ENCODE measurements at places on chromosomes 16 and 17.

GRCh38 chr16:48498769-48499631, 111.0 kb downstream of the N4BP1 start:
- peak; percentile 97 for DNase-seq

GRCh38 chr17:27622986-27623385, 8.0 kb upstream of the LGALS9 start:
- DNase-seq, result no peak

DNA sequence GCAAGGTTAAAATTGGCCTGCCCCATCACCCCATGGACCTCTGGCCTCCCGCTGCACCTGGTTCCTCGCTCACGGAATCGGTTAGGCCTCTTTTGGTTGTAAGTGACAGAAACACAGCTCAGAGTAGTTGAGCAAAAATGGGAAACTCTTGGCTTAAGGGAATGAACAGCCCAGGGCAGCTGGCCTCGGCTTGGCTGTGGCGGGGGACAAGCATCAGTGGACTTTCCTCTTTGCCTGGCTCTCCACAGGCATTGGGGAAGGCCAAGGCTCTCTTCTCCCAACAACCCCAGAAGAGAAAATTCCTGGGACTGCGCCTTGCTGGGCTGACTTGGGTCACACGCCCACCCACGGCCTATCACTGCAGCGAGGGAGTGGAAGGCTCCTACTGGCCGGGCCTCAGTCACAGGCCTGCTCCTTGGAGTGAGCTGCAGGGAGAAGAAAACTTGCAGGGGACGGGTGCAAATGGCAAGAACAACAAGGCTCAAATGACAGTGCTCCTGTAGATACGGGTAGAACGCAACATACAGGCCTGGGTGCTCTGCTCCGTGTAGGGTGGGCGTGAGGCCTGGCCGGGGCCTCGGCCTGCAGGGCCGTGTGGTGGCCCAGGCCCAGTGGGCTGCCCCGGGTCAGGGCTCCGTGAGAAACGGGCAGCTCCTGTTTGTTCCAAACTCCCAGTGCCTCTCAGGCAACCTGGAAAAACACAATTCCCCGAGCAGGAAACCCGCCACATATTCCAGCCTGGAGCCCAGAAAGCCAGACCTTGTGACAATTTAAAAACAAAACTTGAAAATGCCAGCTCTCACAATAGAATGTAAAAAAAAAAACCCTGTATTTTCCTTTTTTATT, 25.0 kb upstream of the ATP2A3 start:
- DNase-seq, result no peak

GRCh38 chr17:8014558-8014850, 12.1 kb downstream of the GUCY2D start:
- no peak for DNase-seq

DNA sequence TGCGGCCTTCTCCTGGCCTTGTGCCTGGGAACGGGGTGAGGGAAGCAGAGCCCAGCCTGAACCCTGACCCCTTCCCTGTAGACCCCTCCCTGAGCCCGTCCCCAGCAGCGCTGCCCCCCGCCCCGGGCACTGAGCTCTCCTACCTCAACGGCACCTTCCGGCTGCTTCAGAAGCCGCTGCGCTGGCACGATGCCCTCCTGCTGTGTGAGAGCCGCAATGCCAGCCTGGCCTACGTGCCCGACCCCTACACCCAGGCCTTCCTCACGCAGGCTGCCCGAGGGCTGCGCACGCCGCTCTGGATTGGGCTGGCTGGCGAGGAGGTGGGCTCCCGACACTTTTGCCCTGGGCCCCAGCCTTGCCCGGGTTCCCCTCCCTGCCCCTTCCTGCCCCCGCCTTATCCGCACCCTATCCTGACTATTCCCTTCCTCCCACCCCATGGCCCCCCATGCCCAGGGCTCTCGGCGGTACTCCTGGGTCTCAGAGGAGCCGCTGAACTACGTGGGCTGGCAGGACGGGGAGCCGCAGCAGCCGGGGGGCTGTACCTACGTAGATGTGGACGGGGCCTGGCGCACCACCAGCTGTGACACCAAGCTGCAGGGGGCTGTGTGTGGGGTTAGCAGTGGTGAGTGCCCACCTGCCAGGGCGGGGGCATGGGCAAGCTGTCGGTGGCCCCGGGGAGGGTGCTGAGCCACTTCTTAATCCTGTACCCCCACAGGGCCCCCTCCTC, 62.1 kb downstream of the MRC2 start:
- no peak for DNase-seq

DNA sequence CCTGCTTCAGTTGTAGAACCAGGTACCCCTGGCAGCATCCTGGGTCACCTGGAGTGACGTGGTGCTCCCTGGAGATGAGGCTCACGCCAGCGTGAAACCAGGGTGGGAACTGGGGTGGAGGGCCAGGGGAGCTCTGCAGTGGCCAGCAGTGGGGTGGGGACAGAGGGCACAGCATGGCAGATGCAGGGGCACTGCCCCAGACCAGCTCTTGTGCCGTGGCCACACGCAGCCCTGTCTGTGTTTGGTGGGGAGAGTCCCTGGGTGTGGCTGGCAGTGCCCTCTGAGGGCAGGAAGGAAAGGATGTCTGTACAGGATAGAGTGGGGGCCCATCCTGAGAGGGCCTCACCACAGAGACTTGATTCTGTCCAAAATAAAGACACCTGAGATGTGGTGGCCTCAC, 24.5 kb downstream of the ZNF750 start:
- no peak for DNase-seq

GRCh38 chr17:80760511-80760911, 215.9 kb downstream of the RPTOR start:
- DNase-seq, result peak; percentile 38

GRCh38 chr16:88505405-88506082, 52.5 kb downstream of the ZFPM1 start:
- DNase-seq, result peak; percentile 58

- peak; percentile 99 for DNase-seq
These were observed 25.7 kb upstream of the SLC47A1 start for GRCh38 chr17:19507775-19508576.

- DNase-seq, result no peak
These were observed 2.2 kb downstream of the GAA start for GRCh38 chr17:80103449-80104085.

- DNase-seq, result no peak
These were observed 9.5 kb downstream of the SLC6A4 start for GRCh38 chr17:30225919-30226553.

- DNase-seq, result no peak
These were observed 5.0 kb upstream of the SLC4A1 start for GRCh38 chr17:44272954-44273353.

GRCh38 chr17:1878419-1879121, 48.8 kb downstream of the RPA1 start:
- no peak for DNase-seq

GRCh38 chr17:68863091-68863652, 92.0 kb downstream of the ABCA8 start:
- DNase-seq, result no peak

- no peak for DNase-seq
These were observed 19.7 kb downstream of the ST6GALNAC2 start for GRCh38 chr17:76565728-76566612.

DNA sequence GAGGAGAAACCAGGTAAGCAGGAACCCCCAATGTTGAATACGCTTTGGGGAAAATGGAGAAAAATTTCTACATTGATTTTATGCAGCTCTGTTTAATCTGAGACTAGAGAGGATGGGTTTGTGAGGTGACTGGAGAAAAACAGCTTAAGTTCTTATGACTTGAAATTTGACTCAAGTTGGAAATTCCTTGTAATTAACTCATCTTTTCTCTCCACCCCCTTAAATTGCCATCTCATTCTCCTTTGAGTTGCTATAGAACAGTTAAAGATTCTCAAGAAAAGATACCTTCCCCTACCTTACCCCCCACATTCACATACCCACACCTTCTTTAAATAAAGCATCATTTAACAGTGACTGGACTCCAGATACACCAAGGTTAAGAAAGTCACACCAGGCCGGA, 24.2 kb downstream of the ZNRF1 start:
- no peak for DNase-seq

DNA sequence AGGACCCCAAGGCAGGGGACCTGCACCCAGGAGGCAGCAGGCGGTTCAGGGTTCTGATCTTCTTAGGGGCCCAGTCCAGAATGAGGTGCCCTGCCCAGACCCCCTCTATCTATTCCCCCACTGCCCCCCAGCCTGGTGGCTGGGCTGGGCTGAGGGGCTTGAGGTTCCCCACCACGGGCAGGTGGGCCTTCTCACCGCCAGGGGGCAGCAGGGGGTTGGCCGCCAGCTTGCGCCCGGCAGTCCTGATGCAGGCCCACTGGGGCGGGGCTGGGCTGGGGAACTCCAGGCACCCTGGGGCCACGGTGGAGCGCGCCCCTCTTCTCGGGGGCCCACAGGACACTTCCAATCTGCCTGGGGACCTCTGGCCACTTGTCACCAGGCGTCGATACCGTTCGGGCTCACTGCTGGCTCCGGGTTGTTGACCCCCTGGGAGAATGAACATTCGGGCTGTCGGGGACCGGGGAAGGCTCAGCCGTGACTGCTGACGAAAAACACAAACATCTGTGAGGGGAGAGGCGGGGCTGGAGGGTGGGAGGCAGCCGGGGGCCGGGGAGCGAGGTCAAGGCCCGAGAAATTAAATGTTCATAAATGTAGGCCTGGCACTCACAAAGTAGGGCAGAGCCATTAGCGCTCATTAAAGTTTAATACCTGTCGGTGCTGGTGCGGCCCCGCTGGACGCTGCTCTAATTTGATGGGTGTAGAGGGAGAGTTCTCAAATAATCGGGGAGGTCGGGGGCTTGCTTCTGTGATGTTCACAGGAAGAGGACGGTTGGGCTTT, 219.3 kb upstream of the GSE1 start:
- DNase-seq, result peak; percentile 83

GRCh38 chr17:73968680-73969079, 234.8 kb upstream of the RPL38 start:
- no peak for DNase-seq

DNA sequence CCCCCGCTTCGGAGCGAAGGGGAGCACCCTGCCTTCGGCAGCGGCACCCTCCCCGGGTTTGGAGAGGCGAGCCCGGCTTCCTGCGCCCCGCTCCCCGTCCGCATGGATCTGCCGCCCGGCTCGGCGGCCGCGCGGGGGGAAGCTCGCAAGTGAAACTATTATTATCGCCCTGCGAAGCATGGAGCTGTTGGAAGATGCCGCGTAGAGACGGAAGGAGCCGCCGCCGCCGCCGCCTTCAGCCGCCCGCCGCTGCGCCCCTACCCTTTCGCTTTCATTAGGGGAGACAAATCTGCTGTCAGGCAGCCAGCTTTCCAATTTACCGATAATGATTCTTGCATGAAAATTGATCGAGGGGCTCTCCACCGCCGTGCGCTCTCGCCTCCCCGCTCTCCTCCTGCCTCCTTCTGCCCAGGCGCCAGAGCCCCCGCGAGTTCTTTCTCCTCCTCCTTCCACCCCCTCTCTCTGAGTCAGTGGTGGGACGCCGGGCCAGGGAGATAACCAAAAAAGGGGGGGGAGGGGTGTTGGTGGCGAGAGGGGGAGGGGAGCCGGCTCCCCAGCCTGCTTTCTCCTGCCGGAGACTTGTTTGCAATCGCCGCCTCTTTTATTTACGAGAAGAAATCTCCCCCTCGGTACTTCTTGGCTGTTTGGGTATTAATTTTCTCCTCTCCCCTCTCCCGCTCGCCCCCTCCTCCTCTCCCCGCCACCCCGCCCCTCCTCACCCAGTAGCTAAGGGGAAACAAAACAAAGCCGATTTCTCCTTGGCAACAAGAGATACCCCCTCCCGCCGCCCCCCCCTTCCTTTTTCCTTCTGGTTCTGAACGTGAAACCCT, 58.0 kb upstream of the GSE1 start:
- DNase-seq, result peak; percentile 88

DNA sequence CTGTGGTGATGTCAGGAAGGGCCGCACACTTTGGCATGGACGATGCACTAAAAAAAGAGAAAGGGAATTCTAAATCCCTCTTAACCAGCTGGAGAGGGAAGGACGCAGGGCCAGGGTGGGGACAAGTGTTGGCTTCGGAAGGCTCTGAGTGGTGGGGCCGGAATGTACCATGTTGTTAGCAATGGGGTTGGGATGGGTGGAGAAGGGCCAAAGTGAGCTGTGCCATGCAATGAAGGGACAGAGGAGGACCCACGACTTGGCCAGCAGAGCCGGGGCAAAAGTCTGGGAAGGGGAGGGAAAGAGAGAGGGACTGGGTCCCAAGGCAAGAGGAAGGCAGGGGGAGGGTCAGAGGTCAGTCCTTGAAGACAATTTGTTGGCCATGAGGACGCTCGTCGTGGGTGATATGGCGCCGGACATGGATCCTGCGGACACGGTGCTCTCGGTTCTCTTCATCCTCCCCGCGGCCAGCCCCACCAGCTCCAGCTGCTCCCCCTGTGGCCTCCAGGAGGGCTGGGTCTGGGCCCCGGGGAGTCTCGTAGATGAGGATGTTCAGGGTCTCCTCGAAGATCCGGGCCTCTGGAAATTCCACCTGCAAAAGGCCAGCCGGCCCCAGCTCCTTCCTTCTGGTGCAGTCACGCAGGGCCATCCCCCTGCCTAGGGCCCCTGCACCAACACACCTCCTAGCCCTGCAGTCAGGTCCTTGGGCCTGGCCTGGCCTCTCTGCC, 6.4 kb downstream of the ASPHD1 start:
- DNase-seq, result no peak

- DNase-seq, result no peak
These were observed 5.8 kb downstream of the ITGAM start for GRCh38 chr16:31265329-31266245.

DNA sequence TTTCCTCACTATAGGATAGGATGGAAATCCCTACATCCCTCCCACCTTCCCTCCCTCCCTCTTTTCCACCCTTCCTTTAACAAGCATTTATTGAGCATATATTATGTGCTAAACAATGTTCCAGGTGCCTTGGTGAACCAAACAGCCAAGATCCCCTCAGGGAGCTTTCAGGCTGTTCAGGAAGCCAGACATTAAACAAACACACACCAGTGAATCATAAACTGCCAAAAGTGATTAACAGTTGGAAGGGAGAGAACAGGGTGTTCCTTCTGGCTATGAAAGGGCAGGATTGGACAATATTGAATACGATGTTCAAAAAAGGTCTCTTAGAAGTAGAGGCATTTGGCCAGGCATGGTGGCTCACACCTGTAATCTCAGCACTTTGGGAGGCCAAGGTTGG, 22.8 kb upstream of the CNEP1R1 start:
- no peak for DNase-seq

DNA sequence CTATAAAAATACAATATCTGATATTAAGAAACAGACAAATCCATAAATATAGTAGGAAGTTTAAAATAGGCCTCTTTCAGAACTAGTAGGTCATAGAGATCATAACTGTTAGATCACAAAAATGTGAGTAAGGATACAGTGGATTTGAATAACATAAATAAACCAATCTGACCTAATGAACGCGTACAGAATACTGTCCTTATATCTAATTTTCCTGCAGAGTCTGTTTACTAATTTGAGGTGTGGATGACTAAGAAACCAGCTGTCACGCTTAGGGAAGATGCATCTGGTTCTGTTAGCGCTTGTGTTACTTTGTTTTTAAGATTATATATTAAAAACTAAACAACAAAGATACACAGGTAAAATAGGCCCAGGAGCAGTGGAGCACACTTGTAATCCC, 14.8 kb downstream of the CPD start:
- DNase-seq, result no peak

Data from lung (tissue), 17 donors.